ENCODE measurements at places on chromosomes 4 and X.

DNA sequence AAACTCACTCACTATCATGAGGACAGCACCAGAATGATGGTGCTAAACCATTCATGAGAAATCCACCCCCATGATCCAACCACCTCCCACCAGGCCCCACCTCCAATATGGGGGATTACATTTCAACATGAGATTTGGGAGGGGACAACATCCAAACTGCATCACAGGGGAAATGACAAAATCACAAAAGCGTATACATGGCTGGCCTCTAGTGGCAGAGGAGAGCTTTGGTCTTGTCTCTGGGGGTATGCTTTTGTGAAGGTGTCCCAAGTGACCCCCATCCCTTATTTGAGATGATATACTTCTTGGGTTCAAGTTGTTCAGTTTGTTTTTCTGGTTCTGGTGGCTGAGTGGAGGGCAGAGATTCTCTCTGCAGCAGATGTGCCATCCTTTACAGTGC lies 8.5 kb upstream of the SETD7 start:
- DNase-seq: no peak

- no peak for DNase-seq
These were observed 114.9 kb upstream of the SMIM31 start for GRCh38 chr4:164639001-164639400.

- DNase-seq: no peak
These were observed 14.5 kb downstream of the ARHGAP24 start for GRCh38 chr4:85489273-85489981.

- DNase-seq: no peak
These were observed 33.4 kb downstream of the FRG1 start for GRCh38 chr4:189974056-189974455.

DNA sequence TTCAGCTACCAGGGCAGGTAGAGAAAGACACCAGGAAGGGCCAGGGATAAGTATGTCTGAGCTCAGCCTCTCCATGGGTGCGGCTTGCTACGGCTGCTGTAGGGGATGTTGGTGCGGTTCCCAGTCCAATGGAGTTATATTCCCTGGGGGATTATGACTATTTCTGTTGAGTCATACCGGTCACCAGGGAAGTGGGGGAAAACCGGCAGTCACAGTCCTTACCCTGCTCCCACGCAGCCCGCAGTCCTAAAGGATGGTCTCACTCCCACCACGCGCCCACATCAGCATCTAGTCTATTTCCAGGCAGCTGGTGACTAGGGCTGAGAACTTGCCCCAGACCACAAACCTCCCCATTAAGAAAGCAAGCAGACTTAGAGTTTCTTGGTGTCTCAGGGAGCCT lies 191.6 kb downstream of the VEGFC start:
- no peak for DNase-seq

DNA sequence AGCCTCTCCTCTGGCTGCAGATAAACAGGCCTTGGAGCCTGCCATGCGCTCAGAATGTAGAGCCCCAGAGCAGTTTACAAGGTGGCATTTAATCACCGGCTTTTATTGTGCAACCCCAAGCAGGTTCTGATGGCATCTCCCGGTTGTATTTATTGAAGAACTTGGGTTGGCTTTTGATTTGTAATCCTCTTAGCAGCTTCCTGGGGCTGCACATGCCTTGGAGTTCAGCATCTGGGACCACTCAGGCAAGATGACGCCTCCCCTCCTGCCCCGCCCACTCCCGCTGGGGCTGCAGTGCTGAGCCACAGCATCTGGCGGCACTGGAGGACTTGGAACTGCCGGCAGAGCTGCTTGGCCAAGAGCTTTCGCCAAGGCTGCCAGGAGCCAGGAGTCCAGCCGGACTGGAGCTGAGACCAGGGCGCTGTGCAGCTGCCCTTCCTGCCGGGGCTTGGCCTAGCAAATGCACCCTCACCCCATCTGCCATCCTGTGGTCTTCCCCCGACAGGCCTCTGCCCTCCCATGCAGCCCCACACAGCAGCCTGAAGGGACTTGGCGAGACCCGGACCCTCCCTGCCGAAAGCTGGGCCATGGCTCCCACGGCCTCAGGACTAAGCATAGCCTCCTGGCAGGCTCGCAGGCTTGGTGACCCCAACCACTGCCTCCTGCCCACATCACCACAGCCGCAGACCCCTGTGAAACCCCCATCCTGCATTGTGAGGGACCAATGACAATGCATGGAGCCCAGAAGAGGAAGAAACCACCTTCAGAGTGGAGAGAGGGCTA lies 5.4 kb downstream of the HTRA3 start:
- DNase-seq: no peak

DNA sequence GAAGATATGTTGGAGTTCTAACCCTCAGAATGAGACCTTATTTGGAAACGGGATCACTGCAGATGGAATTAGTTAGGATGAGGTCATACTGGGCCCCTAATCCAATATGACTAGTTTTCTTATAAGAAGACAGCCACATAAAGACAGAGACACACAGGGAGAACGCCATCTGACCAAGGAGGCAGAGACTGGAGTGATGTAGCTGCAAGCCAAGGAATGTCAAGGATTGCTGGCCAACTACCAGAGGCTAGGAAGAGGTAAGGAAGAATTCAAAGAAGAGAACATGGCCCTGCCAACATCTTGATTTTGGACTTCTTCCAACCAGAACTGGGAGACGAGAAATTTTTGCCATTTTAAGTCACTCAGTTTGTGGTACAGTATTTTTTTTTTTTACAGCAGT lies 152.8 kb upstream of the DIPK2B start:
- no peak for DNase-seq

- DNase-seq: no peak
These were observed 5.7 kb downstream of the GPRIN3 start for GRCh38 chr4:89301902-89302301.

GRCh38 chrX:57596109-57596508 lies 4.3 kb downstream of the ZXDB start:
- no peak for DNase-seq

- DNase-seq: no peak
These were observed 92.7 kb downstream of the SCD5 start for GRCh38 chr4:82705928-82706300.

- DNase-seq: no peak
These were observed 2.6 kb downstream of the PNCK start for GRCh38 chrX:153670748-153671588.

DNA sequence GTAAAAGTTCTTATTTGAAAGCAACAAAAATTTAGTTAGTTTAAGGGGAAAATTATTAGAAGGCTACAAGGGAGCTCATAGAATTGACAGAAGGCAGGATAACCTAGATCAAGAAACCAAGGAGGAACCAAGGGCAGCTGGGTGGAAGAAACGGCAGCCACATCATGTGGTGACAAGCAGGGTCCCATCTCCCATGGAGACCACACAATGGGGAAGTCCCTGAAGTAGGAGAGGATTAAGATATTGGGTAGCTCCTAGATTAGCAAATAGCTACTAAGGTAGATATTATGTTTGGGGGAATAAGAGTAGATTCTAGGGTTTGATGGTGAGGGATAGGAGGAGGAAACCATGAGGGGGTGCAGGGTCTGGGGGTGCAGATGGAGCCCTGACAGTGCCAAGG lies 48.0 kb upstream of the TMEM154 start:
- DNase-seq: no peak

DNA sequence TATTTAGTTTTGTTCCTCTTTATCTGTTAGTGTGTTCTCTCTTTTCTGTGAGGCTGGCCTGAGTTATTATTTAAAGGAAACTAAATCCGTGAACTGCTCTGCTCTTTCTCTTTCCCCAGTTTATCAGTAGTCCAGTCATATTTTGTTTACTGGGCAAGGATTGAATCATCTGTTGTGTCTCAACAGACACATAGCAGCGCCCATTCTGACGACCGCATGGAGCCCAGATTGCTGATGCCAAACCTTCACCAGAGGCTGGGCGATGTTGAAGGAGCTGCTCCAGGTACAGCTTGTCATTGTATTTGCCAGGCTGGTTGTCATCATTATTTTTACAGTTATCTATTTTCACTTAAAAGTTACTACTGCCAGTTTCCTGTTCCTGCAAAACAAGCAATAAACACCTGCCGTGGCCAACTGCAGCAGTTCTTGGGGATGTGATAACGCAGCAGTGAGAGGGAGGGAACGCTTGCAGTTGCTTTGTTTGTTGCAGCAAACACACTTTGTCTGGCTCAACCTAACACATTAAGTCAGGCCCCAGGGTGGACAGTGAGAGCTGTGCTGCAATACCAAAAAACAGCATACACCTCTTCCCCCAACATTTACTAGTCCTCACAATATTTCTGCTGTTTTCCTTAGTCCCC lies 10.1 kb downstream of the REELD1 start:
- no peak for DNase-seq

- DNase-seq: no peak
These were observed 114.5 kb upstream of the SLIT2 start for GRCh38 chr4:20137176-20137575.

GRCh38 chr4:140183270-140183669 lies 29.3 kb upstream of the MAML3 start:
- no peak for DNase-seq

- DNase-seq: no peak
These were observed 138.9 kb upstream of the GIMD1 start for GRCh38 chr4:106507440-106507839.

DNA sequence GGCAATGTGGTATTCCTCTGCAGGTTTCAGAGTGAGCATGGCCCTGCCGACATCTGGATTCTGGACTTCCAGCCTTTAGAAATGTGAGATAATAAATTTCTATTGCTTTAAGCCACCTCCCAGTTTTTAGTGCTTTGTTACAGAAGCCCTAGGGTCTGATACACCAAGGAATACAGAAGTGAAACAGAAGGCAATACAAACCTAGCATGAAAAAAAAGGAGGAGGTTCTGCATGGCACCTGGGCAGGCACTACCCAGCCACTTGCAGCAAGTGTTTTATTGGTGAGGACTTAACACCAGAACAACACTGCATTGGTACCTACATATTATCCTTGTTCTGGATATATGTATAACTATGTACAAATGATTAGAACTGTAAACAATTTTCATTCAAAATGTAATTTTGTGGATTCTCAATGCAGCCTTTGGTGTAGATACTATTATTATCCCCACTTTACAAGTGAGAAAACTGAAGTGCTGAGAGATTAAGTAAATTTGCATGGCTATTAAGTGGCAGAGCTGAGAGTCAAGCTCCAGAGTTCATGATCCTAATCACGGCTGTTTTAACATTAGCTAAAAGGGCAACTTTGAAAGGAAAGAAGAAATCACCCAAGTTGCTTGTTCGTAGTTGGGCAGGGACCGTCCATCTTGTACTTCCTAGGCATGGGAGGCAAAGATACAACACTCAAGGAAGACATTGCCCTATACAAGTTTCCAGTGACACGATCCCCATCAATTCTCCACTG lies 71.8 kb downstream of the IL21 start:
- DNase-seq: no peak
